Activated CD4-positive, alpha-beta T cell treated with anti-CD3 and anti-CD28 coated beads for 36 hours (primary cell): ENCODE measurements at places on chromosomes 4 and X. TPM values are rescaled to one million over a fixed set of nuclear protein-coding genes. Genes with fewer than 3 reads are reported as not detected.

PABPC1L2A gene
- total RNA-seq, result not detected

- no peaks in the 10 kb centered on the region for H3K36me3 ChIP-seq
- H3K4me1 ChIP-seq, result peaks cover 2% of the 10 kb centered on the region
- no peak for DNase-seq
- H3K27ac ChIP-seq, result no peak overlapping the region
- H3K4me3 ChIP-seq, result no peak overlapping the region
These were observed 127.8 kb upstream of the ARX start for GRCh38 chrX:25143596-25143995.

- peak; percentile 74 for DNase-seq
- peak overlapping the region; percentile 89 for H3K4me3 ChIP-seq
- H3K27ac ChIP-seq, result peak overlapping the region; percentile 86
- H3K4me1 ChIP-seq, result peaks cover 44% of the 10 kb centered on the region
- no peaks in the 10 kb centered on the region for H3K27me3 ChIP-seq
These were observed 2.3 kb downstream of the SH3TC1 start for GRCh38 chr4:8201321-8201781.

NDNF gene
- total RNA-seq, result 0.16 TPM

GRCh38 chrX:45773572-45773971, 572.9 kb upstream of the DIPK2B start:
- H3K4me3 ChIP-seq, result no peak overlapping the region
- H3K4me1 ChIP-seq, result peaks cover 73% of the 10 kb centered on the region
- peak overlapping the region; percentile 88 for H3K27ac ChIP-seq
- H3K36me3 ChIP-seq, result peaks cover 50% of the 10 kb centered on the region
- no peak for DNase-seq

DNA sequence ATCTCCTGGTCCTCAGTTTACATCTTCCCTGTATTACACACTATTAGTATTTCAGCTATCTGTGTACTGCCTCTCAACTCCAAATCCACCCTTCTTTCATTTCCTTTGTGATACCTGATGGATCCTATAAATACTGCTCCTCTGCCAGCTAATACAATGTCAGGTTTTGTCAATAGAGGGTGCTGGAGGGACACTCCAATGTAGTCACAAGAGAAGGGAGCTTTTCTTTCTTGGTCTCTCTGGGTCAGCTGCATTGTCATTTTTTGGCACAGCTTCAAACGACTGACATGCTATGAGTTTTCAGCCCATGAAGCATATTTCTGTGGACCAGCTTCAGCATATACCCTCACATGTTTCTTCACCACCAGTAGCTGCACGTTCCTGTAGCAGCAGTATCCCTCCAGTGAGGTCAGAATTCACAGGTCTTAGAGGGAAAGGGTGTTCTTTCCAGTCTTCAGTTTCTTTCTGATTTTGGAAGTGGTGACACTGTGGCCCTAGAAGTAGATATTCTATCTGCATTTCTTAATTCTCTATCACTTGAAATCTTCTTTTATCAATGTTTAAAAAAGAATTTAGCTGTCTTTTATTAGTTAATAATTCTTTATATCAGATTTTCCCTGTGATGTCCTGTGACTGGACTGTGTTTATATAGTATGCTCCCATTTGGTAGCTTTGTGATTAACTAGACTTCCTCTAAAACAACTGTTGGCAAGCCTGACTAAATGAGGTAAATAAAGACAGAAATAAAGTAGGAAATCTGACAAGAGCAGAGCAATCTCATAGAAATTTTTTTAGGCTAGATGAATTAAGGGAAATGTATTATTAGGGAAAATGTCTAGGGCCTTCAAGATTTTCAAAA, 60.6 kb downstream of the GABRA2 start:
- DNase-seq, result no peak
- H3K36me3 ChIP-seq, result no peaks in the 10 kb centered on the region
- H3K4me3 ChIP-seq, result no peak overlapping the region
- H3K27ac ChIP-seq, result no peak overlapping the region
- H3K4me1 ChIP-seq, result no peaks in the 10 kb centered on the region

DNA sequence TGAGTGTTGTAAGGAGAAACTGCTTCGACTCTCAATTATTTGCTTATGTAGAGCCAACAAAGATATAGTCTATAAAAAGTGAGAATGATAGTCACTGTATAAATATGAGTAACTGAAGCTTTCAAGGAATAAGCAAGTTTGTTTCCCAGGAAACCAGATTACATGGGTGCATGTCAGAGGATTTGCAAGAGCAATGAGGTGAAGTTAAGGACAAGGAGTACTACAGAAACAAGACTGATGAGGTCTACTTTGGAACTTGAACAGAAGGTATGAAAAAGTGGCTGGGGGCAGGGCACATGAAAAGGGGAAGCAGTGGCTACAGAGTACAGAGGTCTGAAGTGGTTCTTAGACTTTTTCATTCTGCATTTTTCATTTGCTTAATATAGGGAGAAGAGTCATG, 321.0 kb upstream of the CXXC4 start:
- no peak overlapping the region for H3K27ac ChIP-seq
- no peaks in the 10 kb centered on the region for H3K27me3 ChIP-seq
- H3K36me3 ChIP-seq, result no peaks in the 10 kb centered on the region
- DNase-seq, result no peak
